PC-9 (cell line): ENCODE measurements at places on chromosomes 1 and 21. TPM values are rescaled to one million over a fixed set of nuclear protein-coding genes. Genes with fewer than 3 reads are reported as not detected.
A peak's percentile ranks its signal among the peaks of the same experiment; 100 is the strongest.

HTR1D gene
- total RNA-seq: 15.0 and 17.1 TPM in 2 replicates

WDR3 gene
- total RNA-seq: 27.5 and 38.3 TPM in 2 replicates

RNF186 gene
- total RNA-seq: not detected in 2 replicates

NUP210L gene
- total RNA-seq: not detected in 2 replicates

FMO3 gene
- not detected in 2 replicates for total RNA-seq

FCRL6 gene
- total RNA-seq: not detected in 2 replicates

DNA sequence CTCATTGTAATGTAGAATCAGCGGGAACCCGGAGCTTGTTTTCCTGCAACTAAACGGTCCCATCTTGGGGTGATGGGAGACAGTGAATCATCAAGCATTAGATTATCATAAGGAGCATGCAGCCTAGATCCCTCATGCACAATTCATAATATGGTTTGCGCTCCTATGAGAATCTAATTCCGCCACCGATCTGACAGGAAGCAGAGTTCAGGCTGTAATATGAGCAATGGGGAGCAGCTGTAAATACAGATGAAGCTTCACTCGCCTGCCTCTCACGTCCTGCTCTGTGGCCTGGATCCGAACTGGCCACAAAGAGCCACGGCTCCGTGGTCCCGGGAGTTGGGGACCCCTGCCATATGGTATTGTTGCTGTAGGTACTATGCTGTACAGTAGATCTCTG, 1.6 kb downstream of the IFI44 start:
- no peak for DNase-seq

DNA sequence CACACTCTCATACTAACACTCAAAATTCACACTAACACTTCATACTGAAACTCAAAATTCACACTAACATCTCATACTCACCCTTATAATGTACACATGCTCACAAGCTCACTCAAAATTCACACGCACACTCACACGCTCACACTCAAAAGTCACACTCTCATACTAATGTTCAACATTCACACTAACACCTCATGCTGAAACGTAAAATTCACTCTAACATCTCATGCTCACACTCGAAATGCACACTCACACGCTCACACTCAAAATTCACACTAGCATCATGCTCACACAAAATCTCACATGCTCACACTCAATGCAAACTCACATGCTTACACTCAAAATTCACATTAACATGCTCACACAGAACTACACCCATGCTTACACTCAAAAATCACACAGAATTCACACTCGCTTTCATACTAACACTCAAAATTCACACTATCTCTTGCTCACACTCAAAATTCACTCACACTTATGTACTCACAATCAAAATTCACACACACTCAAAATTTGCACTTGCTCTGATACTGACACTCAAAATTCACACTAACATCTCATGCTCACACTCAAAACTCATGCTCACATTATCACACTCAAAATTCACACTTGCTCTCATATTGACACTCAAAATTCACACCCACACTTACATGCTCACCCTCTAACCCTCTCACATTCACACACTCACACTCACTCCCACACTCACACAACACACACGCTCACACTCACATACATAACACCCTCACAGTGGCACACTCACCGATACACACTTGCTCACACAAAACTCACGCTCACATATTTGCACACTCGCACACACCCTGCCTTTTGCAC, 264.4 kb upstream of the VAMP3 start:
- DNase-seq: no peak

DNA sequence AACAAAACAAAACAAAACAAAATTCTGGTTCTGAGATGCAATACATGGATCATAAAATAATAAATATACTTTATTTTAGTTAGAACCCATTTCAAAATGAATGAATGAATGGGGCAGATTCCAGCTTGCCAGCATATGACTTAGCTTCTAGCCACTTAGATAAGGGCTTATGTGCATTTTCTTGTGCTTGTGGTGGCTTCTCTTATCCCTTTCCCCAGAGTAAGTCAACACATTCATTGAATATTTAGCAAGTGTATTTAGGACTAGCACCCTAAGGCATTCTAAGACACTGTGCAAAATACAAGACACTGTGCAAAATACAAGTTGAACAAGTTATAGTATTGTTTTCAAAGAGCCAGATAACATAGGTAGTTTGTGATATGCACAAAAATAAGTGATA, 4.7 kb downstream of the ADIPOR1 start:
- DNase-seq: no peak

DNA sequence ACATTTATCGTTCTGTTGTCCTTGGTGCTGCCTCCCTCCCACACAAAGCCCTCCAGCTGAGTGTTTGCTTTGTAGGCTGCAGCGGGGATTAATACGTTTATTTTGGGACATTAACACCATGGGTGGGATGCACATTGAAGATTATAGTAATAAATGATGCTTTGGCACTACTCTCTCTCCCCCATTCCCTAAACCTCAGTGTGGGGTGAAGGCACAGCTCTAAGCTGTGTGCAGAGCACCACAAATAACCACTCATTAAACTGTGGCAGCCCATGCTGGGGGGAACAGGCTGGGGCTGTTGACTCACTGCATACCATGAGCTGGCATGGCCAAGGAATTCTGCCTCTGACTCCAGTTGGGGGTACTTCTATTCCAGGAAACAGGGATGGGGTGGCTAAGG, 7.7 kb downstream of the PCP4L1 start:
- no peak for DNase-seq

GRCh38 chr1:231194843-231195516, 33.1 kb downstream of the TRIM67 start:
- DNase-seq: peak; percentile 41

DNA sequence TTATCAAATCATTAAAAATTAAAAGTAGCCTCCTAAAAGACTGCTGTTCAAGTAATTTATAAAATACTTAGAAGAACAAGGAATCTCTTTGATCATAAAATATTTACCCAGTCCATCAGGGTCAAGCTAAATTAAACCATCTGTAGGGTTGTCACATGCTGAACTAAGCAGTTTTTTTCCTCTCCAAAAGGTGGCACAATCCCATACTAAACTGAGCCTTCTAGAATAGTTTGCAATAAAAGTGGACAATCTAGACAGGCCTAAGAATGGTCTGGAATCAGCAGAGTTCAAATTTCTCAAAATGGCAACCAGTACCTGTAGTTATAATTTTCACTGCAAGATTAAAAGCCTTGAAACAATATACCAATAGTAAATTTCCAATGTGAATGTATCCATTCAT, 194.8 kb downstream of the EIF4G3 start:
- DNase-seq: no peak

DNA sequence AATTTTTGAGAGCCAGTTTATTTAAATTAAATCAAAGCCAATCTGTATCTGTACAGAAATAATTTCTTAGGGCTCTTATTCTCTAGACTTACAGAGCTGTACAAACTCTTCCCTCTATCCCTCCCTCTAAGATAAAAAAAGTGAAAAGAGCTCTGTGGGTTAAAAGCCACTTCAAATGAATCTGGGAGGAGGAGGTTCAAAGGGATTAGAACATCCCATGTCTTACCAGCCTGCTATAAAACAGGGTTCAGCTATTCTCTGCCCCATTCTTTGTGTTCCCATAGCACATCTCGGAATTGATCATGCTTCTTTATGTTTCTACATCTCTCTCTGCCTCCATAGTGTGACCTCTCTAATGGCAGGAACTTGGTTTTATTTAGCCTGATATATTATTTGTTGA, 19.4 kb downstream of the KIAA0319L start:
- DNase-seq: no peak

- DNase-seq: no peak
Observed at GRCh38 chr1:54927472-54928240, 40.7 kb upstream of the DHCR24 start.
